Stimulated activated CD8-positive, alpha-beta memory T cell treated with anti-CD3 and anti-CD28 coated beads, Interleukin-4, amount 100 ng/mL, for 1 hour (primary cell): ENCODE measurements at places on chromosomes 3 and 15.

DNA sequence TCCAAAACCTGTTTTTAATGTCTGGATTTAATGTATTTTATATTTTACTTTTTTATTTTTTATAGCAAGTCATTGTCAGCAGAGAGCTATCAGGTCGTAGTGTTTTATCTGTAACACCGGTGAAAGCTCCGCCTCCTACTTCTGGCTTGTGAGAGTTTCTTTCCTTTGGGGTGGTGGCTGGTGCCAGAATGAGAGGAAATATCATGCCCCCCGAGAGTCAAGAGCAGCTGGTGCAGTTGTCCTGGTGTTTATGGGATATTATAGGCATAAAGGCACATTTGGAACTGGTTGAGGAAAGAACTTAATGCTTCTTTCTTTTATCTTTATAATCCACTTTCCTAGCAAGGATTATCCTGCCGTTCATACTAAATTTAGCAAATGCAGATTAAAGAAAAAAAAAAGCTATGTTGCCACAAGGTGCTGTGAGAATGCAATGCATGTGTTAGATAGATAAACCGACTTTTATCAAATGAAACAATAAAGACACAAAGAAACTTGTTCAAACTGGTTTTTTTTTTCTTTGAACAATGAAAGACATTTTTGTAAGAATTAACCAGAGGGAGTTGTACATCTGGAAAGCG lies 260.1 kb upstream of the PLSCR5 start:
- no peak for DNase-seq

DNA sequence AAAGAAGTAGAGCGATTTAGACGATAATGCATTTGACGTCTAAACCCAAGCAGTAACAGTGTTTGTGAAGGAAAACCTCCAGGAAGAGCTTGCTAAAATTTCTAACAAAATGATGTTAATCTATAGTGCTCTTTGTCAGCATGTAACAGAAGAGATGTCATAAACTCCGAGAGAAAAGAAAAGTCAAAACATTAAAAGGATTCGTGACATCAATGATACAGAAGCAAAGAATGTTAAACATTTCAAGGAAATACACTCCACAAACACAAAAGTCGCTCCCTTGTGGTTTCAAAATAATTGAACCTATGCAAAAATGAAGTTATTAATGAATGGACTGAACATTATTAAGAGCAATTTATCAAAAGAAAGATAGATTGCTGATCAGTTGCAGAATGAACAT lies 27.9 kb downstream of the AADAC start:
- DNase-seq = no peak

GRCh38 chr3:16056217-16056616 lies 118.3 kb upstream of the GALNT15 start:
- DNase-seq = no peak

DNA sequence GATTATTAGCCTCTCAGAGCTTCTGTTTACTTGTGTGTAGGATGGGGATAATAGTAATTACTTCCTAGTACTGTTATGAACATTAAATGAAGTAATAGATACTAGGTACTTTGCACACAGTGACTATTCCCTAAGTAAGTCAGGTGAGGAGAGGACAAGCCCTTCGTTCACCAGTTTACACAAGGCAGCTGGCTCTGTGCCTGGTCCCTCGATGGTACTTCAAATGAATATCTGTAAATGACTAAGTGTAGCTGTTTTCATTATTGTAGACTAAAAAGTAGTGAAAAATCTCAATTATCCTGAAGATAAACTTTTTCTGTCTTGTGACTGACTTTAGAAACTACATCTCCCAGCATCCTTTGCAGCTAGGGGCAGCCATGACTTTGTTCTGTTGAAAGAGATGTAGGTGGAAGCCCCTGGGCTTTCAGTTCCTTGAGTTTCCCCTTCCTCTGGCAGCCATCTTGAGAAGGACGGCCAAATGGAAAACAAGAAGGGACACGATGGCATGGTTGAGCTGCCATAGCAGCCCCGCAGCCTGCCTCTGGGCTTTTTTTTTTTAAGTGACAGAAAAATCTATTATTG lies 11.7 kb upstream of the WNT7A start:
- no peak for DNase-seq

- DNase-seq = no peak
These were observed 70.7 kb downstream of the SRGAP3 start for GRCh38 chr3:9178697-9179096.

- DNase-seq = no peak
These were observed 57.2 kb downstream of the NIPA2 start for GRCh38 chr15:22895465-22896190.

GRCh38 chr15:99387421-99388168 lies 136.3 kb downstream of the LRRC28 start:
- DNase-seq = no peak

DNA sequence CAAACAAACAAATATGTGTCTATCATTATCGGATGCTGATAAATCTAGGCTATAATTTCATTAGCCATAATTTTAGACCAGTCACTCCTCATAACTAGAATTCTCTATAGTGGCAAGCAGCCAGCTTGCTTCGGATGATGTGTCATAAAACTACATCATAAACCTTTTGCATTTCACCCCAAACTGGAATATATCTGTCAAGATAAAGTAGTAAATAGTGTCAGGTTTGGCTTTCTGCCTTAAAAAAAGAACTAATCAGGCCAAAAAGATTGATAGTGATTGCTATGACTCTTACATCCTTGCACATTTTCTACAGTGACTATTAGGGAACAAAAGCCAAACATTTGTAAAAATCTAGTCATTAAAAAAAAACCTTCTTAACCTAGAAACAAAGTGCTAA lies 51.0 kb downstream of the DPPA2 start:
- no peak for DNase-seq

DNA sequence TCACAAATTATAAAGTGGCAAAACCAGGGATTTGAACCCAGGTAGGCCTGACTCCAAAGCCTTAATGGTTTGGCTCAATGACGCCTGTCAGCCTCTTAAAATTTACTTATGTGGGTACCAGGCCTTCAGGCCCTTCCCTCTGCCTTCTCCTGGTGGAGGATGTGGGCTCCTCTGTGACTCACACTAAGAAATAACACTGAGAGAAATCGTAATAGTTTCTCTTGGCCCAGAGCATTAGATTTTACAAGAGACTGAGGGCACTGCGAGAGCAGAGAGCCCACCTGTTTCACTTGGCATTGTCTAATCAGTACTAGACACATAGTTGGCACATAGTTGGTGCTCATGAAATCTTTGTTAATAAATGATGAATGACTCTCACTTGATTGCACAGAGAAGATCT lies 505.2 kb downstream of the SHQ1 start:
- no peak for DNase-seq

DNA sequence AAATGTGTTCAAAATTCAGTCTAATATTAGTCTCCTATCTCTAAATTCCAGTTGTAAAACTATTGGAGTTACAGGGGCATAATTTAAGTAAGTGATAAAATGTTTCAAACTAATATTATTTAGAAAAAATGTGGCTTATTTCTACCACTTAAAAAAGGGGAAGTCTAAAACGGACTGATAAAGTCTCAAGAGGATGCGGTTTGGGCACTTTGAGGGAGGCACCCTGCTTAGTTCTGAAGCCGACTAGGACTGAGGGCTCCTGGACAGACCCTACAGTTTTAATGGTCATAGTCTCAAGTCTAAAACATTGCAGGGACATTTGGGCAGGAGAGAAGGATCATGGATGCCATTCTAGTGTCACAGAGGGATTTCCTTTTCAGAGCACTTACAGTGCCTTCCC lies 566.3 kb downstream of the NR2F2 start:
- DNase-seq = no peak

DNA sequence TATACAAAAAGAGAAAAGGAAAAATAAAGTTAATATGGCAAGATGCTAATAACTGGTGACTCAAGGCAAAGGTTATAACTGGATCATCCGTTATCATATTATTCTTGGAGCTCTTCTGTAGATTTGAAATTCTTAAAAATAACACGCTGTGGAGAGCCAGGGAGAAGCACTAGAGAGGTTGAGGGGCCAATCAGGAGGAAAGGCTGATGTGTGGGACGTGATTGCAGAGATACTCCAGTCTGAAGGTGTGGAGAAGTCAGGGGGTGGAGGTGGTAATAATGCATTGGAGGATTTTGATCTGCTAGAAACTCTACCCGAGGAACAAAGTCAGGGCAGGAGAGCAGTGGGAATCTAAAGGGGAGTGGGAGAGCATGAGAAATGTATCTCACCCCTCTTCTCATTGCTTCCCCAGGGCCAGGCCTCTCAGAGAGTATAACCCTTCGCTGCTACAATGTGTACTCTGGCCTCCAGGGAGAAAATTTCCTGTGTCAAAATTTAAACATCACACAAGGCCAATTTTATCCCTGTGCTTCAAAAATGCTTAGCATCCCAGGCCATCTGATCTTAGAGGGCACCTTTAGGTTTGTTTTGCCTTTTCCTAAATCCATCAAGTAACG lies 211.5 kb upstream of the SEMA6D start:
- DNase-seq = no peak

- no peak for DNase-seq
These were observed 32.2 kb upstream of the TPRG1 start for GRCh38 chr3:189139611-189139940.

- no peak for DNase-seq
These were observed 2.2 kb downstream of the BMF start for GRCh38 chr15:40106203-40107161.

DNA sequence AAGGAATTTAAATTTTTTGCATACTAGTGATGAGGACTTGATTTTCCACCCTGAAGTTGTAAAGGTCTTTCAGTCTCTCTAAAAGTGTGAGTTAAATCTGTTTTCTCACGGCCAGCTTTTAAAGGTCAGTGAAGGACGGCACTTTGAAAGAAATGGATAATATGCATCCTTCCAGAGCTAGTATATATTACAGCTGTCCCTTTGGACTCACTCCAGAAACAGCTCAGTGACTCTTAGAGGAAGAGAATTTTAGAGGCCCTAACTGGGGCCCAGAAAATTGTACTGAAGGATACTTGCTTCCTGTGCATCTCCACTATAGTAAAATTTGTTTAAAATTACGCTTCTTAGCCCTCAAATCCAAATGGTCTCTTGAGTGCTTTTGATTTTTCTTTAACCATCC lies 41.6 kb downstream of the PIK3CA start:
- DNase-seq = no peak

DNA sequence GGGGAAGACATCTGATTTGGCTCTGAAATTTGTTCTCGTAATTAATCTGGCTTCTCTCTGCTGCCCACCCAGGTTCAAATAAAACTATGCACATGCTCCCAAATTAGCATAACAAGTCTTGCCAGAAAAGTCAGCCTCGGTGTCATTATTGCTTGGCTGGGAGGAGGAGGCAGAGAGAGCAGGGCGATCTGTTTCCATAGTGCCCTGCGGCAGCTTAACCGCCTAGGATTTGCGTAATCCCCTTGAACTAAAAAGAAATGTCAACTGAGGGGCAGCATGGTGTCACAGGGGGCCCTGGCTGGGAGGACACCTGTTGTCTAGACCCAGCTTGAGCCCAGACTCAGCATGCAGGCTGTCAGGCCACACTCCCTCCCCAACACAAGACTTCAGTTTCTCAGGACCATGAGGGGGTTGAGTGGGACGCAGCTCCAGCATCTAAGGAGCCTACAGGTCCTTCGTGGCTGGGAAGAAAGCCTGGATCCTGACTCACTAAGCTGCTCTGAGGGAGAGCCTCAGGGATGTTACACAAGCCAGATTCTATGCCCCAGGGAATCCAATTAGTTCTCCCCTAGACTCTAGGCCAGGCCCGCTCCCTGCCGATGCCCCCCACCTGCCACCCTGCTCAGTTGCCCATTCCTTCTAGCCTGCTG lies 17.3 kb downstream of the MRPS11 start:
- DNase-seq = no peak

GRCh38 chr15:77096138-77096537 lies 25.2 kb upstream of the TSPAN3 start:
- DNase-seq = no peak

GRCh38 chr3:138717348-138717747 lies 108.8 kb downstream of the FAIM start:
- DNase-seq = no peak

GRCh38 chr3:139299261-139300132 lies 44.3 kb upstream of the MRPS22 start:
- no peak for DNase-seq

DNA sequence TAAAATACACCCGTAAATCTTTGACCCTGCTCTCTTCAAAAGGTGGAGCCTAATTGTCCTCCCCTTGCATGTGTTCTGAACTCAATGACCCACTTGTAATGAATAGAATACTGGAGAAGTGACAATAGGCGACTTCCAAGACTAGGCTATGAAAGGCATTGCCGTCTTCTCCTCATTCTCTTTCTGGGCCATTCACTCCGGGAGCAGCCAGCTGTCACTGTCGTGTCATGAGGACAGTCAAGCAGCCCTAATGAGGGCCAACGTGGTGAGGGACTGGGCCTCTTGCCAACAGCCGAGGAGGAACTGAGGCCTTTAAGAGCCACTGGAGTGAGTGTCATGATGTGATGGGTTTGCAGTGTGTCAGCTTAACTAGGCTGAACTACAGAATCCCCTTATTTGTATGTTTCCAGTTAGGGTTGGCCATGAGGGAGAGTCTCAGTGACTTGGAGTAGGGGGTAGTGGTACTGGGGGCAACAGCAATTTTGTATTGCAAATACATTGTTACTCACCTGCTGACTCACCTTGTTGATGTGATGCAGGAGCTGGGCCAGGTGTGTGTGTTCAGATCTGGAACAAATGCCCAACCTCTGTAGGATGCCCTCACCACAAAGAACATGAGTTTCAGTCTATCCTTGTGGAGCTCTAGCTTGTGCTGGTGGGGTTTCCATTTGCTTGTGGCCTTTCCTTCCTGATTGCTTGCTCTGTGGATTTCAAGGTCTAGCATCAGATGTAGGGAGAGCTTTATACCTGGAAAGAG lies 188.5 kb upstream of the PROK2 start:
- no peak for DNase-seq

DNA sequence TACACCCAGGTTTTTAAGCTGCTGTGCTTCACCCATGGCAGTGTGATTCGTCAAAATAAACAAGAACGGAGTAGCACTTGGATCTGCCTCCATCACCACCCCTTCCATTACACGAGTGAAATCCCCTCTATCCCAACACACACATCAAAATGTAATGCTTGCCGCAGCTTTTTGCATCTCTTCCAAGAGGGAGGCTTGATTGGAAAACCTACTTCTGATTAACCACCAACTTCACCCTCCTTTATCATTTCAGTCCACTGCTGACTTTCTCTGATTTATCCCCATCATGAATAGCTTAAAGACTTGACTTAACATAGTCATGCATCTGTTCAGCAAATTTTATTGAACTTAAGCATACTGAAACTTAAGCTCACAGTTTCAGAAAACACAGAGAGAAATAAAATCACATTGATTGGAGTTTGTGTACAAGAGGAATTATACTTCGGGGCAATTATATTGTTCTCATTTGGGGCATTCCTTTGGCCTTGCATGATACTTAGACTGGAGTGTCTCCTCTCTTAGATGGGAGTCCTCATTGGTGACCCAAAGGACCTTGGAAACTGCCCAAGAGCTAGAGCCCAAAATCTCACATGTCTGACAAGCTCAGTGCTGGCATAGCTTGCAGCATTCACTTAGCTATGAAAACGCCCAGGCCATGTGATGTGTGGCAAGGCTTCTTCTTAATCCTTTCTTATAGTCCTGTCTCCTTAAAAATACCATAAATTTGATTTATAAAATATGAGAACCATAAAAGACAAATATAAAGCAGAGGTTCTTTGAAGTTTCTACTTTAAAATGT lies 124.3 kb upstream of the UMPS start:
- no peak for DNase-seq

- no peak for DNase-seq
These were observed 89.3 kb upstream of the IGSF10 start for GRCh38 chr3:151550025-151550618.
